ENCODE measurements at places on chromosomes 4 and X. TPM values are rescaled to one million over a fixed set of nuclear protein-coding genes. Genes with fewer than 3 reads are reported as not detected.

Gene CFAP97
- total RNA-seq, result 11.7 TPM

Gene DGKK
- not detected for total RNA-seq

Gene CCKAR
- total RNA-seq, result not detected

Gene PDZD4
- 2.9 TPM for total RNA-seq

Gene NPY1R
- 0.10 TPM for total RNA-seq

Gene ADGRG2
- total RNA-seq, result 9.3 TPM

Gene HTN1
- total RNA-seq, result not detected

Gene NKX3-2
- 0.14 TPM for total RNA-seq

Gene STATH
- not detected for total RNA-seq

Gene TLR10
- total RNA-seq, result 0.03 TPM

Gene CXCL6
- total RNA-seq, result not detected

Gene SPIN2B
- total RNA-seq, result 9.4 TPM

Gene PLXNB3
- total RNA-seq, result 3.5 TPM

Gene LINC00632
- 1.7 TPM for total RNA-seq

Gene PCYT1B
- not detected for total RNA-seq

Gene MCTS1
- 98.0 TPM for total RNA-seq

Gene MAGEA9B
- not detected for total RNA-seq

Gene GPR173
- 0.02 TPM for total RNA-seq

Gene ARFIP1
- 12.1 TPM for total RNA-seq

Gene UGT2A1
- total RNA-seq, result not detected

Gene PRDM8
- 0.21 TPM for total RNA-seq

Gene MAPK10
- total RNA-seq, result 0.42 TPM

Gene TCEAL2
- not detected for total RNA-seq

Gene MRPL1
- total RNA-seq, result 26.9 TPM

Gene NAT8L
- 13.6 TPM for total RNA-seq

Gene TSPAN5
- 13.1 TPM for total RNA-seq

Gene VSIG4
- not detected for total RNA-seq

Gene WDFY3
- 8.3 TPM for total RNA-seq

Gene NELFA
- total RNA-seq, result 21.2 TPM
